ENCODE measurements at places on chromosomes 6 and 20.

DNA sequence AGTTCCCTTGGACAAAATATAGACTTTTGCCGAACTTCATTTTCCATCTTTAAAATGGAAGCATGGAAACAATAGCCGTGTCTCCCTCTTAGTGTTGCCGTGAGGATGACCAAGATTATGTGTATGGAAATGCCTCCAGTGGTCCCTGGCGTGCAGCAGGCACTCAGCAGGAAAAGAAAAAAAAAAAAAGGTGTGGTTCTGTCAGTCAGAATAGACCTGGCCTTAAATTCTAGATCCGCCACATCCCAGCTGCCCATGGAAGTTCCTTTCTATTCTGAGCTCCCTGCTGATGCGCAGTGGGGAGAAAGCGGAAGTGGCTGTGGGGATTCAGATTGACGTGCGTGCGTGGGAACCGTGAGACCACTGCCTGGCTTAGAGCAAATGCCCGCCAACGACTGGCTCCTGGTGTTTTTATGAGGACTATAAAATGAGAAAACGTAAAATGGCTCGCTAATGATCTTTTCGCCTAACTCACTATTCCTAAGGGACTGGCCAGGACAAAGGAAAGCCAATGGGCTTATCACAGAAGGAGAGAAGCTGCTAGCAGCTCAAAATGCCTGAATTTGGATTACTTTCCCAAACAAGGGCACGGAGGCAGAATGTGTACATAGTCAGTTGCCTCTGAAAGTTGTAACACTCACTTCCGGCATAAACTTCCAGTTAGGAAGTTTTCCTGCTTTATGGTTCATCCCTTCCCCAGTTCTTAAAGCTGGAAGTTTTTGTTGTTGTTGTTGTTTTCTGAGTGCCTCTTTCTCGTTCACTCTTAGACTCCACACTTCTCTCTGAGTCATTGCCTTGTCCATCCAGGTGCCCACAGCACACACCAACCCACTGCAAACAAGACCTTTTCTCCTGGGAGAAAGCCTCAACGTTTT lies 11.4 kb upstream of the PDE10A start:
- no peak for DNase-seq

- no peak for DNase-seq
Measured at GRCh38 chr20:56974499-56975250, 291.8 kb downstream of the BMP7 start.

GRCh38 chr6:48894469-48894868 lies 568.6 kb downstream of the MMUT start:
- no peak for DNase-seq

GRCh38 chr6:44042261-44042988 lies 84.8 kb downstream of the MRPL14 start:
- no peak for DNase-seq

GRCh38 chr6:33333666-33334065 lies 16.1 kb upstream of the ZBTB22 start:
- DNase-seq = no peak

- no peak for DNase-seq
Measured at GRCh38 chr20:53763707-53764414, 170.2 kb upstream of the ZNF217 start.
